NCI-H226 (cell line): ENCODE measurements at places on chromosomes 4 and X.
A peak's percentile ranks its signal among the peaks of the same experiment; 100 is the strongest.

DNA sequence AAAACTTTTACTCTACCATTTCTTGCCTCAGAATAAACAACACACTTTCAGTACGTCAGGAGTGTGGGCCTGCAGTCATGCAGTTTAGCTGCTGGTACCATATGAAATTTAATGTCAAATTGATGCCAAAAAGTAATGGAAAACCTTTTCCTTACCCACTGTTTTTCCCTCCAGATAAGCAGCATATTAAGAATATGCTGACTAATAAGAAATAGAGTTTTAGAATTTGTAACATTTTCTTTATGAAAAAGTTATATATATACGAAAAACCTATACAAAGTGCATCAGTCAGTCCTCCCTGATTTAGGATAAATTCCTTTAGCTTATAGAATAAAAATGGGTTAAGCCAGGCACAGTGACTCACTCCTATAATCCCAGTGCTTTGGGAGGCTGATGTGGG is 206.8 kb upstream of the PPARGC1A start:
- no peak for DNase-seq

DNA sequence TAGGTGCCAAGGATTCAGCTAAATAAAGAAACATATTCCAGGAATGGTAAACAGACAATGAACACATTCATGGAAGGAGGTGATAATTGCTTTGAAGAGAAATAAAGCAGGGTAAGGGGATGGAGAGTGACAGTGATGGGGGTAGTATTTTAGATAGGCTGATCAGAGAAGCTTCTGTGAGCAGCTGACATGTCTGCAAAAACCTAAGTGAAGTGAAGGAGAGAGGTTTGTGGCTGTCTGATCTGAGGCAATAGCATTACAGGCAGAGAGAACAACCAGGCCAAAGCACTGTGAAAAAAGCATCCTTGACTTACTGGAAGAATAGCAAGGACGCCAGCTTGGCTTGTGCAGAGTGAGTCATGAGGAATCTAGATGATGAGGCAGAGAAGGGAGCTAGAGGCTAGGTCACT is 271.9 kb upstream of the GATB start:
- peak; percentile 83 for DNase-seq

DNA sequence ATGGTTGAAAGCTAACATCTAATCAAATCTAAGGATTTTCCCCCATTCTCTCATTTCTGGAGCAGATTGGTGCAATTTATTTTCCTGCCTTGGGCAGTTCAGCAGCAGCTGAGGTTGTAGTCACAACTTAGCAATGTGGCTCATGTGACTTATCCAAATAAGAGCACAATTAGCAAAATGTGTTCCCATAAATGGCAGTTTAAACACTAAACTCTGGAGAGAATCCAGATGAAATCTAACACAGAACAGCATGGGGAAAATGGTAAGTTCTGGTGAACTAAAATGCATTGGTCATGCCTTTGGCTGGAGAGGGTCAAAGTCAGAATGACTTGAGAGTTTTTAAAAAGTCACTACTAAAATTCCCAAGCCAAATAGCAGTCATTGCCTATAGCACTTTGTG is 422.6 kb upstream of the DIPK2B start:
- peak; percentile 16 for DNase-seq

DNA sequence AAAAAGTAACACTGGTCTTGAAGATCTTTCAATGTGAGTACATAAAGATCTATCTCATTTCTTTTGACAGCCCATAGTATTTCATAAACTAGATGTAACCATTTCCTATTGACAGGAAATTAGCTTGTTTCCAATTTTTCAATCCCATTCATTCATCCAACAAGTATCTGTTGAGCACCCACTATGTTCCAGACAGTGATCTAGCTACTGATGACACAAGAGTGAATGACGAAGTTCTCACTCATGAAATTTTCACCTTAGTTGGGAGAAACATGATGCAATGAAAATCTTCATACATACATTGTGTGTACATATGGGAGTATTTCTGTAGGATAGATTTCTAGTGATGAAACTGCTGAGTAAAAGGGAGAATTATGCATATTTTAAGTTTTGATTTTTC is 1.7 kb downstream of the CD38 start:
- DNase-seq = no peak

DNA sequence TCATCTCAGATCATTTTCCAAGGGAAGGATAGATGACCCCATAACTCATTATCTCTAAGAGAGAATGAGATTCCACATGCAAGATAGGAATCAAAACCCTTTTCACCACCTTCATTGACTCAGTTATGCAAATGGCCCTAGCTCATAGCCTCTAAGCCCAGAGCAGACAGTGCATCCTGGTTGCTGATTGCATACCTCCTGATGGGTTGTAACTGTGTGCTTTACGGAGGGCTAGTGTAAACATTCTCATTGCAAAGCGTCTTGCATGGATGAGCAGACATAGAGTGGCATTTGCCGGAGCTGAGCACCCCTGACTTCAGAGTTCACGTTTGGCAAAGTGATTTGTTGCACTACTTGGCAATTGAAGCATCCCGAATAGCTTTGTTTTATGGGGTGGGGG is 151.0 kb downstream of the VCX3A start:
- DNase-seq = no peak

- no peak for DNase-seq
These were observed 318.9 kb downstream of the PTTG2 start for GRCh38 chr4:38279077-38279476.

- no peak for DNase-seq
These were observed 52.5 kb upstream of the ATXN3L start for GRCh38 chrX:13372203-13372980.

- DNase-seq = no peak
These were observed 2073.2 kb upstream of the TENM3 start for GRCh38 chr4:180169966-180170365.

DNA sequence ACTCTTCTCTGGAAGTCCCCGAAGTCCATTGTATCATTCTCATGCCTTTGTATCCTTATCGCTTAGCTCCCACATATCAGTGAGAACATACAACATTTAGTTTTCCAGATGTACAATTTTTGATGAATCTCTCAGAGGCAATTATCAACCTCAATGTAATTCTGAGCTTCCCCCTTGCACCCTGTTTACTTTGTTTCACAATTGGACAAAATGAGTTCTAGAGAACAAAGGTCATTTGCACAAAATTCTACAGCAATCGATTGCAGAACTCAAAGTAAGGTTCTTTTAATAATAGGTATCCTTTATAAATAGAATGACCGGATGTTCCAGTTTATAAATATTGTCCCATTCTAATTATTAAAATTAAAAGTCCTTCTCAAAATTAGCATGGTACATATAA is 79.3 kb downstream of the SLC16A2 start:
- no peak for DNase-seq
